ENCODE measurements at places on chromosomes 12 and 14.

DNA sequence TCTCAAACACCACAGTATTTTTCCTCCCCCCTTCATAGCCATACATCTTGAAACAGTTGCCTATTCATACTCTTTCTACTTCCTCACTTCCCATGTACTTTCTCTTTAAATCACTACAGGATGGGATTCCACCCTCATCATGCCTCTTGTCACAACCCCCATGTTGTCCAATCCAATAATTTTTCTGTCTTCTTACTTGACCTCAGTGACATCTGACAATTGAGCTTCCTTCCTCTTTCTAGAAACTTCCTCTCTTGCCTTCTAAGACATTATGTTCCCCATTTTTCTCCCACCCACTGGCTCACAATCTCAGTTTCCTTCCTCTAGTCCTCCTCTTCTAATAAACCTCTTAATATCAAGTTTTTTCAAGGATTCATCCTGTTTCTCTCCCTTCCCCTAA is 5.3 kb downstream of the C2CD5 start:
- DNase-seq = no peak

DNA sequence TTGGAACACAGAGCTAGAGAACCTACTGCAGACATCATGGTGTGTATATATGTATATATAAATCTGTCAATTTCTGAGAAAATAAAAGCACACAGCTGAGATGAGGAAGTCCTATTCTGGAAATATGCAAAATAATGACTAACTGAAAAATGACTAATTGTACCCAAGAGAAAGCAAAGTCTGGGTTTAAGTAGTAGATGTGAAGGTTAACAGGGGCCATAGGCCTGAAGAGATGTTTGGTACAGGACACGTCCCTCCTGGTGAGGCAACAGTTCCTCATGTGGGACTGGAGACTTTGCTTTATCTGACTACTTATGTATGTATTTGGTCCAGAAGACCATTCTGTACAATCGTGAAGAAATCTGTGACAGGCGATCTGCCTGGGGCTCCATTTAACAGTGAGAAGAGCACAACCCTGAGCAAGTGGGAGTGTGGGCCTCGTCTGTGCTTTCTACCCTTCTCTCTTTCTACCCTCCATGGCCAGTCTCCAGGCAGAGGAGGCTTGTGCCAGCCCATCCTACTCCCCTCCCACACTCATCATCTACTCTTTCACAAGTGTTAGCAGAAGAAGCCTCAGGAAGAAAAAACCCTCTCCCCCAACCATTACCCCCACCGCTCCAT is 67.5 kb downstream of the SLC41A2 start:
- DNase-seq = no peak

DNA sequence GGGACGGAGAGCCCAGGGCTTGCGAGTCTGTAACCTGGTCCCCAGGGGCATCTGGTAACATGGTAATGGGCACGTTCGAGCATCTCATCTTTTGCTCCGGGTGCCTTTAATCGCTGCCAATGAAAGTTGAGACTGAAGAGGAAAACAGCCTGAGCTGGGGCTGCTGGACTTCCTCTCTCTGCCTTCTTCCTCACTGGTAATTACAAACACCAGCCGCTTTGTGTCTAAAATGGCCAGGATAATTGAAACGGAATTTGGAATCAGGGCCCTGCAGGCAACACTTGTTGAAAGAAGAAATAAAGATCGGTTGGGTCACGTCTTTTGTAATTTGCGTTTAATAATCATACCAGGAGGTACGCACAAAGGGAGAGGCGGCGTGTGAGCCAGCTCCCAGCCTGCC is 51.5 kb upstream of the GPATCH2L start:
- no peak for DNase-seq

DNA sequence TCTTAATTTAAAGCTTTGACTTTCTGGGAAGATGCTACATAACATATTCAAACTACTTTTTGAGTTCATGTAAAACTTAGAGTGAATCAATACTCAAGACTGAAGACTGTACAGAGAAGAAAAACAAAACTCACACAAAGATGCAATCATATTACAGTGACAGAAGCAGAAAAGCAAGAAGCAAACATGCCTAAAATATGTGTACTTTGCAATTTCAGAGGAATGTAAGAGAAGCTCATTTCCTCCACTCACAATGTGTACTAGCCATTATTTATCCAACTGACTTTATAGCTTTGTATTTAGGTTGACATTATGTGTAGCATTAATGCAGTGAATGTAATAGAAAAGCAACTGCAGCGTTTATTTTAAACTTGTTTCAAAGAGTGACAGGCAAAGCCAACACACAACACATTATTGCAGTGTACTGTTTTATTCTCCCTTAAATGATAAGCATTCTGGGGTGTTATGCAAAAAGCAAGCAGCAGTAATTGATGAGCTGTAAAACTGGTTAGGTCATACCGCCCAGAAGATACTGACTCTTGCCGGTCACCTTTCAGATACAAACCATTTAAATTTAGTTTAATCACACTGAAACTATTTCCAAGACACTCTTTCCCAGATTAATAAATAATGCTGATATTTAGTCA is 88.2 kb upstream of the PAWR start:
- no peak for DNase-seq

Data from T-helper 22 cell (primary cell).